CD4-positive, CD25-positive, alpha-beta regulatory T cell (primary cell): ENCODE measurements at places on chromosomes 7 and 10.
A peak's percentile ranks its signal among the peaks of the same experiment; 100 is the strongest.

- DNase-seq, result no peak
Observed at GRCh38 chr7:141864765-141865447, 23.6 kb upstream of the PRSS37 start.

- no peak for DNase-seq
Observed at GRCh38 chr10:30285970-30286369, 63.1 kb downstream of the MTPAP start.

DNA sequence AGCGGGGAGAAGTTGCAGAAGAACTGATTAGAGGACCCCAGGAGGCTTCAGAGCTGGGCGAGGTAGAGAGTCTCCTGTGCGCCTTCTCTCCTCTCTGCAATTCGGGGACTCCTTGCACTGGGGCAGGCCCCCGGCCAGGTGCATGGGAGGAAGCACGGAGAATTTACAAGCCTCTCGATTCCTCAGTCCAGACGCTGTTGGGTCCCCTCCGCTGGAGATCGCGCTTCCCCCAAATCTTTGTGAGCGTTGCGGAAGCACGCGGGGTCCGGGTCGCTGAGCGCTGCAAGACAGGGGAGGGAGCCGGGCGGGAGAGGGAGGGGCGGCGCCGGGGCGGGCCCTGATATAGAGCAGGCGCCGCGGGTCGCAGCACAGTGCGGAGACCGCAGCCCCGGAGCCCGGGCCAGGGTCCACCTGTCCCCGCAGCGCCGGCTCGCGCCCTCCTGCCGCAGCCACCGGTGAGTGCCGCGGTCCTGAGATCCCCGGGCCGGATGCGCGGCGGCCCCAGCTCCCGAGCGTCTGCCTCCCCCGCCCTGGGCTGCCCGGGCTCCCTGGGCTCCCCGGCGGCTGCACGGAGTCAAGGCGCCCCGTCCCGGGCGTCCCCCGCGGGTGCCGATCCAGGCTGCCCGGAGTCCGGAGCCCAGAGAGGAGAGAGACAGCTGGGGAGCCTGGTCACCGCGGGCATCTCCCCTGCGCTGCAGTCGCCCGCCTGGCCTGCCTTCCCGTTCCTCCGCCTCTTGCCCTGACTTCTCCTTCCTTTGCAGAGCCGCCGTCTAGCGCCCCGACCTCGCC lies at the start of gene PLAU:
TSS of gene PLAU (plus strand) at position 369 of the 789 bp plus-strand sequence. CDS start 424 bp downstream, outside the sequence.
- DNase-seq, result peak; percentile 68

DNA sequence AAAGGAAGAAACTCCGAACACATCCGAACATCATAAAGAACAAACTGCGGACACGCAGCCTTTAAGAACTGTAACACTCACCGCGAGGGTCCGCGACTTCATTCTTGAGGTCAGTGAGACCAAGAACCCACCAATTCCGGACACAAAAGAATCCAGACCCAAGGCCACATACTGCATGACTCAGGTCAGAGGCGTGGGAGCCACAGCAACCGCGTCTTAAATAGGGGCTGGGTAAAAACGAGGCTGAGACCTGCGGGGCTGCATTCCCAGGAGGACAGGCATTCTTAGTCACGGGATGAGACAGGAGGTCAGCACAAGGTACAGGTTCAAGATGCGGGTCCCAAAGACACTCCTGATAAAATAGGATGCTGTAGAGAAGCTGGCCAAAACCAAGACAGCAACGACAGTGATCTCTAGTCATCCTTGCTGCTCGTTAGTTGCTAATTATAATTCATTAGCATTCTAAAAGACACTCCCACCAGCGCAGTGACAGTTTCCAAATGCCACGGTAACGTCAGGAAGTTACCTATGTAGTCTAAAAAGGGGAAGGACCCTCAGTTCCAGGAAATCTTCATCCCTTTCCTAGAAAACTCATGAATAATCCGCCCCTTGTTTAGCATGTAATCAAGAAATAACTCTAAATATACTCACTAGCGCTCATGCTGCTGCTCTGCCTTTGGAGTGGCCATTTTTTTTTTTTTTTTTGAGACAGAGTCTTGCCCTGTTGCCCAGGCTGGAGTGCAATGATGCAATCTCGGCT lies 19.3 kb downstream of the AP5Z1 start:
- no peak for DNase-seq

- DNase-seq, result no peak
Observed at GRCh38 chr7:23299770-23300300, 696 bp downstream of the MALSU1 start.

DNA sequence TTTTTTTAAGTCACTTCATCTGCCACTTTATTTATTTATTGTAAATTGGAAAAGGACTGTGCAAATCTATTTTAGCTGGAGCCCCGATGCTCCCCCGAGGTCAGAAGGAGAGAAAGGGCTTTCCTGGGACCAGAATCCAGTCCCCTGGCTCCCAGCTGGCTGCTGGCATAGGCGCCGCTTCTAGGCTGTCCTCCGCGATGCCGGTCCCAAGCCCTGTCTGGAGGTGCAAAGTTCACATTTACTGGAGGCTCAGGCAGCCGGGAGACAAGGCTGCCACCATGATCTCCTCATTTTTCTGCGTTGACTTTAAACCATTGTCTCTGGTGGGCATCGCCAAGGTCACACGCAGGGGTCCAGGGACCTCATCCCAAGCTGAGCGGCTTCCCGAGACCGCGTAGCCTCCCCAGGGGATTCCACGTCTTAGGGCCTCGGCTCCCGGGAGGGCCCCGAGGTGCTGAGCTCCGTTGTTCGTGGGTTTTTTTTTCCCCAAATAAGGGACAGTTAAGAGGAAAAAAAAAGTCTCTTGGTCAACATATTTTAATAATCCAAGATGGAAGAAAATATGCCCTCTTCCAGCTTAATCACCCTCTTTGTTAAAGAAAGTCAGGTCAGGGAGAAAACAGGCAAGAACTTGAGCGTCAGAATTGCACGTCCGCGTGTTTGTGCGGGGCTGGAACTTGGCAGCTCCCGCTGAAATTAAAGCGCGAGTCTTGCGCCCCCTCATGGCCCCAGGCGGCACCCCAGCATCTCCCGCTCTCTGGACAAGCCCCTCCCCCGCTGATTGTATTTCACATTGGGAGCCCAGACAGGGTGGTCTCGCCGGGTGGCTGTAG lies 11.9 kb downstream of the RGR start:
- DNase-seq, result peak; percentile 47

GRCh38 chr10:86728056-86728455 lies 28.4 kb upstream of the BMPR1A start:
- DNase-seq, result no peak

DNA sequence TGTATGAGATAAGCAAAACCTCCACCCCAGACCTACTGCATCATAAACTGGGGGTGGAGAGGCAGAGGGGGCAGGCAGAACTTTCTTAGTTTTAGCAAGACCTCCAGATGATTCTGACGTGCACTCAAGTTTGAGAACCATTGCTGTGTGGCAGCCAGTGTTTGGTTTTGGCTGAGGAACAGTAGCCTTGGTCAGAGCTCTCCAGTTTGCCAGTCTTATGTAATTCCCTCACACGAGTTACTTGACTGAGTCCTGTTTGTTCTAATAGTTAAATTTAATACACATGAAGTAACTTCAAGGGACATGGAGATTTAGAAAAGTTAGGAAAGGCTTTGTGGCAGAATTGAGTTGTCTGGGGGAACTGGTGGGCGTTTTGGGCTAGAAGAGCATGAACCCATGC lies 38.5 kb downstream of the GARS1 start:
- DNase-seq, result no peak
